ENCODE measurements at places on chromosomes 13 and 19.

DNA sequence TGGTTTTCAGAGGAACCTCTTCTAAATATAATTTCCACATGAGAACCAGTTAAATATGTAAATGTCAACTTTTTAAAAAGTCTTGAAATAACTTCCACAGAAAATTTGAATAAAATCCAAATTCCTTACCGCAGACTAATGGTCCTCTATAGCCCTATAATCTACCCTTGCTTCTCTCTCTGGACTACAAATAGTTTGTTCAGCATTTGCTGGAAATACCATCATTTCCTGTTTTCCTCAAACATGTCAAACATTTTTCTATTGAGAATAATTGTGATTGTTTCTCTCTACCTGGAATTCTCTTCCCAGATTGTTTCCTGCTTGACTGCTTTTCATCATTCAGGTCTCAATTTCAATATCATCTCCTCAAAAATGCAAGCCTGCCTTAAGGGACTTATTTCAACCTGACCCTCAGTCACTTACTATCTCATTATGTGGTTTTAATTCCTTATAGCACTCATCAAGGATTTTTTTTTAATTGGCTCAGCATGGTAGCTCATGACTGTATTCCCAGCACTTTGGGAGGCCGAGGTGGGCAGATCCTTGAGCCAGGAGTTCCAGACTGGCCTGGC lies 898.9 kb upstream of the MIR17HG start:
- no peak for DNase-seq

DNA sequence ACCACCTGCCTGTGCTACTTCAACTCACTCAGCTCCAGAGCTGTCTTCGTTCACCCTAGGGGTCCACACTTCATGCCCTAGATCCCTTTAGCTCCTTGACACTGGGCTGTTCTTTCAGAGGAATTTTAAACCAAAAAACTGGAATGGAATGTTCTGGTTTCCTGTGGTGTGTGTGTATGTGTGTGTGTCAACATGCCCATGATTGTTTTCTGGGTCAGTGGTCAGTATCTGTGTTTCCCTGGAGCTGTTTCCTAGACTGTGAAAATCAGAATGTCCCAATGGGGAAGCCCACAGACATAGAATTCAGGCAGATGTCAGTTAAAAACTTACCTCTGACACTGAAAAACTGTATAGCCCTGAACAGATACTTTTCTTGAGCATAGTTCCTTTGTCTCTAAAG lies 1.3 kb downstream of the PMIS2 start:
- no peak for DNase-seq

DNA sequence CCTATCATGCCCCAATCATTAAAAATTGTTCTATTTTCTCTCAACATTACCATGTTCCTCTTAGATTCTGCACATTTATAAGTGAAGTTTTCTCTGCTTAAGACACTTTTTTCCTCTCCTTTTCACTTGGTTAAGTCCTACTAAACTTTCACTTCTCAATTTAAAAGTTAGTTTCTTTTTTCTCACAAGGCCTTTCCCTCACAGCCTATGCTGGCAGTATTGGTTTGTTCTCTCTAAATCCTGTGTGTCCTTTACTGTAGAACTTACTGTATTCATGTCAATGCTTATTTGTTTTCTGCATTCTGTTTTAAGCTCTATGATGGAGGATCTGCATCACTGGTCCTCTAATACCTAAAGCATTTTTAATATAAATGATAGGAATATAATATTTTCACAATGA lies 2816.6 kb downstream of the PCDH9 start:
- no peak for DNase-seq

GRCh38 chr19:37942516-37942902 lies 35.5 kb downstream of the SIPA1L3 start:
- DNase-seq, result no peak

DNA sequence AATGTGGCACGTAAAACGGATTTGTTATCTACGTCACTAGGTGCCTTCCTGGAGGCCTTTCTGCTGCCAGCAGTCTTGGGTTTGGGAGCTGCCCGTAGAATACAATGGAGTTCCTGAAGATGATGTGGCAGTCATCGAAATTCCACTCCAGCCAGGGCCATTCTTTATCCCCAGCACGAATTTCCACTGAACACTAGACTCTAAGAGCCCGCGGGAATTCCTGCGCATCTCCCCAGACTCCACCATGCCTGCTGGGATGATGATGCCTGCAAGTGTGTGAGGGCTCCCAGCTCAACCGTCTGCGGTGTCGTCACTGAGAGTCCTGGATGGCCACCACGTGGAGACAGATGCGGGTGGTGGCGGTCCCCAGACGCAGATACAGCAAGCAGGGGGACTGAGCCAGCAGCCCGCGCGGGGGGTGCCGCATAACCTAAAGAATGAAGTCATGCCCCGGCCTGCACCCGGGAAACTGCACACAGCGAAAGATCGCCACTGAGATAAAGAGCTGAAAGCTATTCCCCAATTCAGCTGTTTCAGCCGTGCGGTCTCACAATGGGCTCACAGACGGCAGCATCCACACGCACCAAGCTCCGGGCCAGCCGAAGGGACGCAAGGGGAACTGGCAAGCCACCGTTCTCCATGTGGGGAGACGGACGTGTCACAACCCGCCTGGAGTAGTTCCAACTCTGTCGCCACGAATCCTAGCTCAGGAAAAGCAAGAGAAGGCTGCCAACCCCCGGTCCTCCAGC lies 41.1 kb downstream of the COL4A1 start:
- no peak for DNase-seq

- no peak for DNase-seq
Observed at GRCh38 chr13:53028637-53029203, at the start of gene OLFM4. Gene OLFM4, plus strand, starts transcription at chr13:53028813. Its CDS starts 24 bp downstream, at chr13:53028837.

- no peak for DNase-seq
Observed at GRCh38 chr19:10001899-10002298, 8.4 kb downstream of the COL5A3 start.

DNA sequence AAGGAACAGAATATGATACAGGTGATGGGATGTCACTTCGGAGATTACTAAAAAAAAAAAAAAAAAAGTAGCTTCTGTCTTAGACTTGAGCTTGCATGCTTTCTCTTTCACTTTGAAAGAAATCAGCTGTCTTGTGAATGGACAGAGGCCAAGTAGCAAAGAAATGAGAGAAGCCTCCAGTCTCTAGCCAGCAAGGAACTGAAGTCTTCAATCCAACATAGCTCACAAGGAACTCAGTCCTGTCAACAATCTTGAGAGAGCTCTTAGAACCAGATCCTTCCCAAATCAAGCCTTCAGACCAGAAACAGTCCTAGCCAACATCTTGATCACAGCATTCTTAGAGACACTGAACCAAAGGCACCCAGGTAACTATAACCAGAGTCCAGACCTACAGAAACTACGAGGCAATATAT lies 7.7 kb downstream of the N4BP2L2 start:
- DNase-seq, result no peak

DNA sequence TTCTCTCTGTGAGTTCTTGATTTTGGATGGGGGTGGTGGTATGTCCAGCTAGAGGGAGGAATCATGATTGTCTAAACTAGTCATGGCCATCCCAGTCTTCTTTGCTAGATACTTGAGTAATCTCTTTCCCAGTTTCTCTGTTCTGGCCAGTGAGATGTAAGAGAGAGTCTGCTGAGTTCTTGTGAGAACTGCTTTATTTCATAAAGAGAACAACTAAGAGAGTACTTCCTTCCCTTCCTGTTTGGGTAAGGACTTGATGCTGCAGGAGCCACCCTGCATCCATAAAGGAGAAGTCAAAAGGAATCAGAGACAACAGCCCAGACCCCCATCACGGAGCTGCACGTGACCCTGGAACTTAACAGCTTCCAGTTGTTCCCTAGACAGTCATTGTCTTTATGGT lies 3.0 kb upstream of the RASL11A start:
- DNase-seq, result no peak

GRCh38 chr19:13926715-13927114 lies 11.5 kb downstream of the PODNL1 start:
- no peak for DNase-seq

GRCh38 chr19:20244356-20244755 lies 77.3 kb downstream of the ZNF486 start:
- no peak for DNase-seq

GRCh38 chr13:86760620-86761019 lies 910.6 kb upstream of the SLITRK5 start:
- no peak for DNase-seq

- DNase-seq, result no peak
Observed at GRCh38 chr19:296476-297225, 5.4 kb upstream of the PLPP2 start.

DNA sequence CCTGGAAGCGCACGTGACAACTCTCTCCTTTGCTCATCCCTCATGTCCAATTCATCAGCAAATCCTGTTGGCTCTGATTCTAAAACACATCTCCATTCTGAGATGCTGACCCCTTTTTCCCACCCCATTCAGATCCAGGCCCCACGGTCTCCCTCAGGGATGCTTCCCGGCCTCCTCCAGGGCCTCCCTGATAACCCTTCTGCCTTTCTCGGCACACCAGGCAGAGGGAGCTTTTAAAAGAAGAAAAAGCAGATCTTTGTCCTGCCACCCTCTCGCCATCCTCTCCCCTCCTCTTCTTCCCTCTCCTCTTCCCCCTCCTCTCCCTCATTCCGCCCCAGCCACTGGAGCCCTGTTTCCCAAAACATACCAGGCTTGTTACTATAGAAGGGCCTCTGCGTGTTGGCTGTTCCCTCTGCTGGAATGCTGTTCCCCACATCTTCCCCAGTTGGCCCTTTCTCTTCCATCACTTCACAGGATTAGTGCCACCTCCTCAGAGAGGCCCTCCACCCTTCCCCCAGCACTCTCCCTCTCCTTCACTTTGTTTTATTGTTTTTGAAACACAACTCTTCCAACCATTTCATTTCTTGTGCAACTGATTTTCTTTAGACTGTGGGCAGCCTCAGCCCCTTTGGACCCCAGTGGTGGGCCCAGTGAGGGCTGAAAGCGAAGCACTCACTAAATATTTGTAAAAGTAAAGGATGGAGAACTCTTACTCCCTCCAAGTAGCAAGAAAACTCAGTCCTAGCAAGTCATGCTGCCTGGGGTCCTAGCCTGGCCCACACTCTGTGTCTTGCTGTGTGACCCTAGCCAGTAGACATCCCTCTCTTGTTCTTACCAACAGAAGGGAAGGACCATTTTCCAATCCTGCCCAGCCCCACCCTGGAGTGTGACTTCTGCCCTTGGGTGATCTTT lies 2.5 kb upstream of the CRLF1 start:
- no peak for DNase-seq

GRCh38 chr13:20391597-20392452 lies 133.8 kb downstream of the CRYL1 start:
- no peak for DNase-seq

DNA sequence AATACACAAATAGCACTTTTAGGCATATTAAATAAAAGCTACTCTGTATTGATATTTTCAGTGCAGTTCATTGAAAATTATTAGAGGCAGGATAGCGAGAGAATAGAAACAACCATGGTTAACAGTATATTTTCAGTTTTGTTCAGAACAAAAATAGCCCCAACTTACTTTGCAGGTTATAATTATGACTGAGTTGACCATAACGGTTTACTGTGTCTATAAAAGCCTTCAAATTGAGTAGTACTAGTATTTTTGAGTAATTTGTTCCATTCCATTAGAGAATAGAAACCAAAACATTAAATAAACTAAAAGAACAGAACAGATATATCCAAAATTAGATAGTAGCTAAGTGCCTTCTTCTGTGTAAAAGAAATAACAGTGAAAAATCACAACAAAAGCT lies 1108.4 kb upstream of the PCDH20 start:
- no peak for DNase-seq

DNA sequence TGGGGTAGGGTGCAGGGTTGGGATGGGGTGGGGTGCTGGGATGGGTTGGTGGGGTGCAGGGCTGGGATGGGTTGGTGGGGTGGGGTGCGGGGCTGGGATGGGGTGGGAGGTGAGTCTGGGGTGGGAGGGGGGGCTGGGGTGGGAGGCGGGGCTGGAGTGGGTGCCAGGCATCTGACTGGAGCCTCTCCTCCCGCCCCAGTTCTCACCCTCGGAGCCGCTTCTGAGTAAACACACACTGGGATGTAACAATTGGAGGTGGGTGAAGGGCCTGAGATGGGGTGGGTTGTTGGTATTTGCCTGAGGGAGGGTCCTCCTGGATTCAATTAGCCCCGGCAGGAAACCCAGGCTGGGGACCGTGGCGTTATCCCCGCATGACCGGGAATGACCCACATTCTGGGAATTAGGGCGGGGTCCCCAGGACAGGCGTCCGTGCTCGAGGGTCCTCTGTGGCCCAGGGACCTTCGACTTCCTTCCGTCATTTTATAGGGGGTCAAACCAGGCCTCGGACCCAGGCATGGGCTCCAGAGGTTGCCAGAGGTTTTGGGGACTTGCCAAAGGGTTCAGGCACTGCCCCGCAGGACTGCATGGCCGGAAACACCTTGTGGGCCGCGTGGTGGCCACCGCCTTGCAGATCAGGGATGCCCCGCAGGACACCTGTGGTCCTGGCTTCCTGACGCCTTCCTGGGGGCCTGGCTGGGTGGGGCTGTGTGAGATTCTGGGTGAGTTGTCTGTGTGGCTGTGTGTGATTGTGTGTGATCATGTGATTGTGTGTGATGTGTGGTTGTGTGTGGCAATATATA lies 1.4 kb downstream of the TMPRSS9 start:
- no peak for DNase-seq

DNA sequence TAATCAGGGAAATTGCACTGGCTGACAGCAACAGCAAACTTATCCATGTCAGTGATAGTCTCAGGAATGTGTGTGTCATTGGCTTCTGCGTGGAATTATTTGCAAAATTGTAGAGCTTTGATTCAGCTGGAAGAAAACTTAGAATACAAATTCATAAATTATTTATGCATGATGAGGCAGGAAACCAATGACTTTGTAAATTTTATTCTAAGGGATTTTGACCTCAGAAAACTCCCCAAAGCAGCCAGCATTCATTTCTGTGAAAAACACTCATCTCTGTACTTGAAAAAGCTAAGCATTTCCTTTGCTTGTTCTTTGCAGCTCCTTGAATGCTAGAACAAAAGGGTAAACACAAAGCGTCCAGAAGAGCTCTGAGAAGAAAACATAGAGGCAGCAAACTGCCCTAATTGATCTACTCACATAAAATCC lies 162.4 kb downstream of the DCT start:
- DNase-seq, result no peak

GRCh38 chr19:11105014-11105636 lies 15.9 kb downstream of the LDLR start:
- DNase-seq, result no peak

DNA sequence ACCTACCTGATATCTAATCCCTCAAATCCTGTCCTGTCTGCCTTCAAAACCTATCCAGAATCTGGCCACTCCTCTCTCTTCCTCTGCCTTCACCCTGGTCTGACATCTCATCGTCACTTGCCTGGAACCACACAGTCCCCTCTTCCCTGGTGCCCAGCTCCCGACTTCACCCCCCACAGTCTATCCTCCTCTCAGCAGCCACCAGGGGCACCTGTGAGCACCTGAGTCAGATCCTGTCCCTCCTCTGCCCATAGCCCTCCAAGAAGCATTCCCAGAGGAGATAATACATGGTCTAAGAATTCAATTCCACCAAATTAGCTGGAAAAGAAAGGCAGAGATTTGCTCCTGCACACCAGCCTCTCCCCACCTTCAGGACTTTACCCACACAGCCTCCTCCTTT lies 48.9 kb downstream of the ZNRF4 start:
- no peak for DNase-seq
